Ascending aorta (tissue), 2 donors: ENCODE measurements at places on chromosomes 5 and 9.

GRCh38 chr9:92764381-92764987, at the start of gene BICD2:
Gene BICD2, minus strand, starts transcription at chr9:92764833. Its CDS starts 89 bp downstream, at chr9:92764744.
- peak within 1 kb of the TSS; percentile 98 for H3K4me3 ChIP-seq
- no peaks in the 10 kb centered on the region for H3K27me3 ChIP-seq
- H3K4me1 ChIP-seq: peaks cover 39% of the 10 kb centered on the region
- no peak for DNase-seq
- H3K27ac ChIP-seq: peak within 1 kb of the TSS; percentile 100

GRCh38 chr5:81418606-81419005, 24.7 kb upstream of the ACOT12 start:
- H3K27me3 ChIP-seq: no peaks in the 10 kb centered on the region
- no peaks in the 10 kb centered on the region for H3K4me1 ChIP-seq
- H3K36me3 ChIP-seq: peaks cover 18% of the 10 kb centered on the region
- no peak overlapping the region for H3K27ac ChIP-seq
- DNase-seq: no peak

DNA sequence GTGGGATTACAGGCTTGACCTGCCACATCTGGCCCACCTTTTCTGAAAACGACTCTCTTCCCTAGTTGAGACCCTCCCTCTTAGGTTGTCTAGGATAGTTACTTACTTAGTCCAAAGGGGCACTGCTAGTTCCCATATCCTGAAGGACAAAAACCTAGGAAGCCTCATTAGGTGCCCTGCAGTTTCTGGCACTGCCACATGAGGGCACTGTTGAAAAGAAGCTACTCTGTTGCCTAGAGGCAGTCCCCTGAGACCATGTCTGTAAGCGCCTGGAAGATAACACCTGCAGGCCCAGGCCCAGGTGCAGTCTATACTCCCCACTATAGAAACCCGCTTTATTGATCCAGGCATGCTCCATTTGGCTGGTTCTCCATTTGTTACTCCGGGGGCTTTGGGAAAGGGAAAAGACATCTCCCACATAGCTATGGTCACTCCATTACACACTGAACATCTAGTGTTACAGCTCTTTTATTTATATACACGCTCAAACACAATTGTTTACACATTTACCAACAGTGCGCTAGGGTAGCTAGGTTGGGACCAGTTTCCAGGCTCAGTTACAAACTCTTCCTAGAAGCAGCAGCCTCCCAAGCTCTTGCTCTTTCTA, 73.4 kb upstream of the PPARGC1B start:
- no peaks in the 10 kb centered on the region for H3K27me3 ChIP-seq
- DNase-seq: no peak

DNA sequence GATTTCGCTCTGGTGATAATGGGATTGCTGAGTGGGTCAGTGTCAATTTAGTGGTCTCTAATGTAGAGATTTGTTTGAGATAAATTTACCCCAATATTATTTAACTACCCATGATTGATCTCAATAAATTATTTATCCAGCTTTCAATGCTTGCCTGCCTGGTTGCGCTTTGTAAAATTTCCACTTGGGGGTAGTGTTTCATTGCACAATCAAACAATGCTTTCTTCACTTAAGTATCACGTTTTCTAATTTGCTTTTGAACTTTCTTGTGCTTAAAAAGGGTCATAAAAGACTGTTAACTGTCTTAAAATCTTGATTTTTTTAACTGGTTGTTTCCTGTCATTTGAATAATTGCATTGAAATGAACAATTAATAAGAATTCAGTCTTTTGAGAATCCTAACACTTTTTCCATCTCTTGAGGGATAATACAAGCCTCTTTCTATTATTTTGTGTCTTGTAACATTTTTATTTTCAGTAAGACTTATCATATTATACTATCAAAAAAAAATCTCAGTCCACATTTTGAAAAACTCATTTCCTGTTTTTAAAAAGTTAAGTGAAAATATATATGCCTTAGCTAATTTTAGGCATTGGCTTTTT, 18.7 kb downstream of the HSD17B4 start:
- no peaks in the 10 kb centered on the region for H3K27me3 ChIP-seq
- DNase-seq: no peak
- no peak overlapping the region for H3K4me3 ChIP-seq
- H3K4me1 ChIP-seq: no peaks in the 10 kb centered on the region
- H3K36me3 ChIP-seq: peaks cover 20% of the 10 kb centered on the region

DNA sequence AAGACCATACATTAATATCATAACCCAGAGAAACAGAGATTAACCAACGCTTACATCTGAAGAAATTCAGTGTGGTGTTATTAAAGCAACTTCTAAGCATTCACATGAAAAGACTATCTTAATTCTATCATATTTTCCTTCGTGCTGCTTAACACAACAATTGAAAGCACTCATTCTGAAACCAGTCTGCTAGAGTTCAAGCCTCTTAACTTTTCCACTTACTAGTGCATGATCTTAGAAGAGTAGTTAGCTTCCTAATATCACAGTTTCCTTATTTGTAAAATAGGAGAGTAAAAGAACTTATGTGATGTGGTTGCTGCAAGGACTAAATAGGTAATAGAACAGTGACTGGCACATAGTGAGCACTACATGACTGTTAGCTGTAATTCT, 379.3 kb downstream of the TRIM36 start:
- no peak overlapping the region for H3K27ac ChIP-seq
- H3K27me3 ChIP-seq: no peaks in the 10 kb centered on the region
- H3K4me1 ChIP-seq: no peaks in the 10 kb centered on the region
- no peak for DNase-seq
- H3K4me3 ChIP-seq: no peak overlapping the region

- H3K27ac ChIP-seq: no peak overlapping the region
- no peaks in the 10 kb centered on the region for H3K4me1 ChIP-seq
- peaks cover 22% of the 10 kb centered on the region for H3K36me3 ChIP-seq
- no peak for DNase-seq
- no peaks in the 10 kb centered on the region for H3K27me3 ChIP-seq
- no peak overlapping the region for H3K4me3 ChIP-seq
Observed at GRCh38 chr5:177507596-177508220, 1.9 kb downstream of the DOK3 start.

- no peaks in the 10 kb centered on the region for H3K4me1 ChIP-seq
- no peaks in the 10 kb centered on the region for H3K27me3 ChIP-seq
- no peak overlapping the region for H3K27ac ChIP-seq
Observed at GRCh38 chr5:83050723-83051340, 26.4 kb downstream of the TMEM167A start.

GRCh38 chr5:160959804-160960203, 107.8 kb upstream of the ATP10B start:
- H3K4me1 ChIP-seq: no peaks in the 10 kb centered on the region
- no peak for DNase-seq
- no peak overlapping the region for H3K4me3 ChIP-seq
- no peaks in the 10 kb centered on the region for H3K27me3 ChIP-seq
